ENCODE measurements at places on chromosomes 5 and 9.

DNA sequence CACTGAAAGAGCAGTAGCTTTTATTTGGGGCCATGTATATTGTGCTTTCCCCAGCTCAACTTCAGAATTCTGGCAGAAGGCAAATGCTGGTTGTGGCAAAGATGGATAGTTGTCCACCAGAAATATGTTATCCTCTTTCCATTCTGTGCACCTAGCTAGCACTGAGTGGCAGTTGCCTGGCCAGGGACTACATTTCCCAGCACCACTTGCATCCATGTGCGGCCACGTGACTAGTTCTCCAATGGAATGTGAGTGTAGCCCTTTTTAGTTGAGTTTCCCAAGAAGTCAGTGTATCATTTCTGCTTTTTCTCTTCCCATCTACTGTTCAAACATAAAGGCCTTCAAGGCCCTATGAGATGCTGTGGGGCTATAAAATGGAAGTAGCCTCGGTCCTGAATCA, 354.0 kb upstream of the CLINT1 start:
- no peak for DNase-seq

DNA sequence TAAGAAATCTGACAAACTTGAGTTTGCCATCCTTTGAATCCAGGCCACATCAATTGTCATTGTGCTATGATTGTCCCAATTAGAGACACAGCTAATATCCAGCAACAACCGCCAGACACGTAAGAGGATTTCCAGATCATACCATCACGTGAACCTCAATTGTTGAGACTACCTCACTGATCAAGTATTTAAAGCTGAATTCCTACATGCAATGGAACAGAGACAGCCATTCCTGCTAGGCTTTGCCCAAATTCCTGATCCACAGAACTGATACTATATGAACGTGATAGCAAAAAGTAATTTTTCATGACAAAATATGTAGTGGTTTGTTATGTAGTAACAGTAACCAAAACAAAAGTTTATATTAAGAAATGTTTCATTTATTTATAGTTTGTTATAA, 657.7 kb downstream of the PRR16 start:
- DNase-seq: no peak

DNA sequence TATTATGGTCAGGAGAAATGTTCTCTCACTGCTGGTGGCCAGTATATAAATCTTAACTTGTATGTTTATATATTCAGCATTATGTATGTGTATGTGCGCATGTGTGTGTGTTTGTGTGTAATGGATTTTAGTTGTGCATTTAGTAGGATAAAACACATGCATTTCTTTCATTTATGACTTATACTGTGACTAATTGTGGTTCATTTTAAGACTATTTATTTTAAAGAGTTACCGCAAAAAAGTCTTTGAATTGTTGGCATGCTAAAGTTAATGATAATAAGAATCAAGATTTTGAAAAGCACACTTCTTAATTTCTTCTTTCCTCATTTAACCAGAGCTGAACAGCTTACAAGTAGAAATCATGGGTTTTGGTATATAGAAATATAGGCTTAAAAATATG, 60.9 kb downstream of the RAI14 start:
- no peak for DNase-seq

DNA sequence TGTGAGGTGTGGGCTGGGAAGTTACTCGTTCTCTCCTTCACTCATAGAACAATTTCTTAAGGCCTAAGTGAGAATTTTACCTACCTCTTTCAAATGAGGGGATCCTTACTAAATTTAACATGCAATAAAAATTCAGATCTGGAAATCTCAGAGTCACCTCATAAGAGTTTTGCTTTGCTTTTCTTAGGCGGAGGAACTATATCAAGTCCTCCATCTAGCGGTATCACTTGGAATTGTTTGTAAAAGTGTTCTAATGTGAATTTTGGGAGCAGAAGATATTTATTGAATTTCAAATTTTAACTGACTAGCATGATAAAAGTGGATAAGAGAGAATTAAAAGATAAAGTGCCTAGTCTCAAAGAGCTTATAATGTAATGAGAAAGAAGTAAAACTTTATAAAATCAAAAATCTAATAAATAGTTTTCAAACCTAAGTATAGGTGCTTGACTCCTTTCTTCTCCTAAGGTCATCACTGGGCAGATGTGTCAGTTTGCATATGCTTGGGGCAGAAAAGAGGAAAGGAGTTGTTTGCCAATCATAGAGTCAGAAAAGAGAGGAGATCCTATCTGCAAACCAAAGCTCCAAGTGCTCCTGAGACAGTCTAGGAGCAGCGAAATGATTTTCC, 145.7 kb upstream of the DAB2 start:
- no peak for DNase-seq

- no peak for DNase-seq
These were observed 346.7 kb upstream of the SMARCA2 start for GRCh38 chr9:1668441-1668840.

DNA sequence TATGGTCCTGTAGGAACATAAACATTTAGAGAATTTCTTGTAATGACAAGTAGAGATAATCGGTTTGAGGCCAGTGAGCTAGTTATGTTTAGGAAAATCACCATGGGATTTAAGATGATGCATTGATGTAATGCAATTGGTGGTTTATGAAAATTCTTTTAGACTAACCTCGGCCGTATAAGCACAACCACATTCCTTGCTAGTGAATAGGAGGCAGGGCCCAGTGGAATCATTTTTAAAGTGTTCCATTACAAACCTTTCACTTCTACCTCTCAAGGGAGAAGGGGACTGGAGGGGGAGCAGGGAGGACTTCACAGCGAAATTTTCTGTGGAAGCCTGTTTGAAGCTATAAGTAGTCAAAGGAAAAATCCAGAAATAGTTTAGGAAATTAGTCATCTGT, 71.8 kb upstream of the NFIL3 start:
- no peak for DNase-seq
